ENCODE measurements at places on chromosomes 11 and 22. TPM values are rescaled to one million over a fixed set of nuclear protein-coding genes. Genes with fewer than 3 reads are reported as not detected.
A peak's percentile ranks its signal among the peaks of the same experiment; 100 is the strongest.

The CRYBB1 gene
- total RNA-seq = not detected

GRCh38 chr11:66877588-66878385 is 20.9 kb downstream of the LRFN4 start:
- DNase-seq = no peak

The SYT12 gene
- 3.4 TPM for total RNA-seq

DNA sequence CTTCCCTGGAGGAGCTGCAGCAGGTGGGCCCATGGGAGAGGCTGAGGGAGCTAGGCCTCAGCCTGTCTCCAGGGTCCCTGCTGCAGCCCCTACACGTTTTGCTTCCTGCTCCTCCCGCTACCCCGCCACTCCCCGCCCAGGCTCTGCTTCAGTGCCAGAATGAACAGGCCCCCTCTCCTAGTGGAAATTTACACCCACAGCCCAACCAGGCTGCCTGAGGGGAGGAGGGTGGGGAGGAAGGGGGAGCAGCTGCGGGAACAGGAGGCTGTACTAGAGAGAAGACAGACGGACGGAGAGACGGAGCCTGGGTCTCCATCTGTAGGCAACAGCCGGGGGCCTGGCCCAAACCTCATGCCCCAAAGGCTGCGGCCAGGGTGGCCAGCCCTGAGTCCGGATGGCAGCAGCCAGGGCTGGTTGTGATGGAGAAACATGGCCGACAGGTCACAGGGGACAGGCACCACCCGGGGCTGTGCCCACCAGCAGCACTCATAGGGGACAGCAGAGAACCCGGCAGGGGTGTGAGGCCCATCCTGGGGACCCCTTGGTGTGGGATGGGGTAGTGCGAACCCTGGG is 20.6 kb downstream of the FLRT1 start:
- DNase-seq = no peak

The TRPC6 gene
- 0.96 TPM for total RNA-seq

- peak; percentile 34 for DNase-seq
These were observed 276.9 kb downstream of the FAM76B start for GRCh38 chr11:95512682-95513081.

The ME3 gene
- total RNA-seq = 13.8 TPM

GRCh38 chr11:70948855-70949531 is 303.4 kb downstream of the SHANK2 start:
- DNase-seq = no peak

GRCh38 chr11:83124636-83125424 is 32.1 kb upstream of the PCF11 start:
- no peak for DNase-seq

GRCh38 chr11:33919645-33920044 is 27.8 kb upstream of the LMO2 start:
- no peak for DNase-seq

The KCNJ5 gene
- 0.66 TPM for total RNA-seq

GRCh38 chr22:21991774-21992173 is 9.2 kb upstream of the TOP3B start:
- DNase-seq = no peak

DNA sequence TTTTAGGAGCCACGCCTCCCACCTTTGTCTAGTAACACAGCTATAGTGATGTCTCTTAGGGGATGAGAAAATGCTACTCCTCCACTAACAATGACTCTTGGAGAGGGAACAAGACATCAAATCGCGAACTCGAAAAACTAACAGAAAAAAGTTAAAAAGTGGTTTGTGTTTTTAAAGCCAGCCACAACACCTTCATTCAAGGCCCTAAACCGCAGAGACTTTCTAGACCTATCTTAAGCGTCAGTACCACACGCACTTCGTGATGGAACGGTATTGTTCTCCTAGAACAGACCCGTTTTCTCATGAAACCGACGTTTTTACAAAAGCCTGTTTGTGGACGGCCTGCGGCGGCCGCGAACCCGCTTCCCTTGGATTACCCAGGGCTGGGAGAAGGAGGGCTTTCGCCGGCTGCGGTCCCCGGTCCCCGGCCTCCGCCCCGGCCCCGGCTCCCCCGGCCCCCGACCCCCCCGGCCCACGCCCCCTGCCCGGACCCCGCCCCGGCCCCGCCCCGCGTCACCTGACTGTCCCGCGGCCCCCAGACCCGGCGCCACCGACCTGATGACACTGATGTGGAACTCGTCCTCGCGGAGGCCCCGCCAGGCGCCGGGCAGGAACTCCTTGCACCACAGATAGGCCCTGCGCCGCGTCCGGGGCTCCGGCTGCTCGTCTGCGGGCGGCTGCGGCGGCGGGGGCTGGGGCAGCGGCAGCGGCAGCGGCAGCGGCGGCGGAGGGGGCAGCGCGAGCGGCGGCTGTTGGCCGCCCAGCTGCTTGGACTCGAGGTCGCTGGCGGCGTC is 718 bp downstream of the CHKA start:
- DNase-seq = peak; percentile 68

DNA sequence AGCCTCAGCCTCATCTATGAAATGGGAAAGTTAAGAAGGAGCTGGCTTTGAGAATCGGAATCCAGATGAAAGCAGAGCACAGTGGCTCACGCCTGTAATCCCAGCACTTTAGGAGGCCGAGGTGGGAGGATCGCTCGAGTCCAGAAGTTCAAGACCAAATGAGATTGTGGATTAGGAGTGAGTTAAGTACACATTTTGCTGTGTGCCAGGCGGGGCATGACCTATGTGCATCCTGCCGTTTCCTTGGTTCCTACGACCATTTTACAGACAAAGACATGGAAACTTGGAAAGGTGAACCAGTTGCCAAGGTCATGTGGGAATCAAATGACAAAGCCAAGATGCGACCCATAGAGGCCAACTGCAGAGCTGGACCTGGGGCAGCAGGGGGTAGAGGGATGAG is 4.2 kb downstream of the PLA2G3 start:
- no peak for DNase-seq

The DEPDC5 gene
- total RNA-seq = 24.6 TPM

All from colonic mucosa (tissue), 4 donors.